ENCODE measurements at places on chromosomes 2 and 18.

- DNase-seq: no peak
These were observed 12.9 kb upstream of the TFPI start for GRCh38 chr2:187567126-187567525.

GRCh38 chr18:55328301-55328700 is 259.7 kb downstream of the TCF4 start:
- no peak for DNase-seq

DNA sequence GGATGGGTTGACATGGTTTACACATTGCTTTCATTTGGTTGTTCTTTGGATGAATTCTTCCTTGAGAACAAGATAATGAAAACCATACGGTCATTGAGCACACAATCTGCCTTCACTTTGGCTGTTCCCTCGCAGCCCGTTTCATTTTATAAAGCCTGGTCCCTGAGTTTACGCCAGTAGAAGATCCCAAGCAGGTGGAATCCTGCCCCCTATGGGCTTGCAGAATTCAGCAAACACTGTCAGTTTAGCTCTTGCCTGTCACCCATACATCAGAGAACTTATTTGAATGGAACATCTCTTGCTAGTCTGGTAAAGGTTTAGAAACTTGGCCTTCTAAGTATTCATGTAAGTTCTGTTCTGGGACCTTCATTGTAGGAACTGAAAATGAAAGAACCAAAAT is 666.4 kb upstream of the ZEB2 start:
- DNase-seq: peak; percentile 13

DNA sequence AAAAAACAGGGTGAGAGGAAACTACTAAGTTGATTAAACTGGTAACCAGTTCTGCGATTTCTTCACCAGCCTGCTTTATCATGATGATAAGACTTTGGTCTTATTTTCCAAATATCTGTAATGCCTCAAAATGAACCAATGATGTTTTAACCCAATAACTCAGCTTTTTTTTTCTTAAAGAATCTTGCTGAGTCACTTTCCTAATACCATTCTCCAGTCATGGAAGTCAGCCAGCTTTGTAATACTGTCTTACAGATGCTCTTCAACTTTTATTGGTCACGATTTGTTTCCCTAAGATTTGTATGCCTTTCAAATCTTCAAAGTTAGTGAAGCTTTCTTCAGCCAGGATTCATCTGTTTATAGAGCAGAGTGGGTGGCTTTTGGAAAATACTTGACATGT is 47.7 kb upstream of the SMIM21 start:
- no peak for DNase-seq

- no peak for DNase-seq
These were observed 161.7 kb upstream of the NABP1 start for GRCh38 chr2:191516260-191516659.

DNA sequence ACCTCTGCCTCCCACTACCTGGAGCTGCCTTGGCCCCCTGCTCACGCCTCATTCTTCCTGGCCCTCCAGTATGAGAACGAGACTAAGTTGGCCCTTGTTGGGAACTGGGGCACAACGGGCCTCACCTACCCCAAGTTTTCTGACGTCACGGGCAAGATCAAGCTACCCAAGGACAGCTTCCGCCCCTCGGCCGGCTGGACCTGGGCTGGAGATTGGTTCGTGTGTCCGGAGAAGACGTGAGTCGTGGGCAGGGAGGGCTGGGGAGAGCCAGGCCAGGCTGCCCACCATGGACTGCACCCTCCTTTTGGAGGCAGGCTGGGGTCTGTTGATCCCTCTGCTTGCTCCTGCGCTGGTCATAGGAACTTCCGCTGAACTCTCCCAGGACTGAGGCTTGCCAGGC is 114.7 kb downstream of the DYSF start:
- DNase-seq: no peak
